T-helper 2 cell treated with Interferon-gamma antibody and Interleukin-4, amounts not matched to agents 5 μg/mL and 100 μg/mL, for 36 hours (primary cell): ENCODE measurements at places on chromosomes 6 and 20.
A peak's percentile ranks its signal among the peaks of the same experiment; 100 is the strongest.

DNA sequence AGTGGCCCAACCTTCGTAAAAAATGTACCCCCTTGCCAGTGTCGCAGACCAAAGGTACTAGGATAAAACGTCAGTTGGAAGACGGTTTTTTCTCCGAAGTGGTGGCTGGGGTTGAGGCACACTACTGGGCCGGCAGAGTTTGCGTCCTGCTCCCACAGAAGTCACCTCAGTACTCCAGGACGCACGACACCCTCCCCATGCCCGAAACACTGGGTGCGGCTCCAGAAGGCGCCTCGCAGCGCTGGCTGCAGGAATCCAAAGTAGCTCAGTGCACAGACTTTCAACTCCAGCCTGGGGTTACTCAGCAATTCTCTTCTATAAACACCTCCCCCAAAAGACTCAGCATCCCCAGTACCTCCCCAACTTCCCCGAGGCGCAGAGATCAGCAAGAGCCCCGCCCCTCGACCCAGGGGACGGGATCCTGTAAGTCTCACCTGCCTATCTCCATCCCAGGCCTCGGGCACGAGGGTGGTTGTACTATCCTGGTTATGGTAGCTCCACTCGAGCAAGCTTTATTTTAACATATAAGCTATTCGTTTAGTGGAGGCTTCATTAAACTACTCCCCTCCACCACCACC, 88.2 kb downstream of the ZFP64 start:
- no peak overlapping the region for H3K27ac ChIP-seq
- peaks cover 10% of the 10 kb centered on the region for H3K4me1 ChIP-seq
- no peaks in the 10 kb centered on the region for H3K36me3 ChIP-seq
- no peak for DNase-seq
- peaks cover 57% of the 10 kb centered on the region for H3K27me3 ChIP-seq

GRCh38 chr6:144315226-144315980, 30.3 kb downstream of the UTRN start:
- no peaks in the 10 kb centered on the region for H3K36me3 ChIP-seq
- no peak overlapping the region for H3K4me3 ChIP-seq
- peaks cover 29% of the 10 kb centered on the region for H3K4me1 ChIP-seq
- no peak overlapping the region for H3K27ac ChIP-seq

GRCh38 chr20:58466095-58466708, 49.0 kb downstream of the APCDD1L start:
- DNase-seq = no peak
- H3K4me1 ChIP-seq = no peaks in the 10 kb centered on the region
- no peaks in the 10 kb centered on the region for H3K36me3 ChIP-seq
- no peak overlapping the region for H3K27ac ChIP-seq

- peaks cover 23% of the 10 kb centered on the region for H3K27me3 ChIP-seq
- no peak overlapping the region for H3K4me3 ChIP-seq
- H3K4me1 ChIP-seq = peaks cover 7% of the 10 kb centered on the region
- H3K36me3 ChIP-seq = no peaks in the 10 kb centered on the region
Observed at GRCh38 chr6:156651486-156651885, 125.7 kb upstream of the ARID1B start.

DNA sequence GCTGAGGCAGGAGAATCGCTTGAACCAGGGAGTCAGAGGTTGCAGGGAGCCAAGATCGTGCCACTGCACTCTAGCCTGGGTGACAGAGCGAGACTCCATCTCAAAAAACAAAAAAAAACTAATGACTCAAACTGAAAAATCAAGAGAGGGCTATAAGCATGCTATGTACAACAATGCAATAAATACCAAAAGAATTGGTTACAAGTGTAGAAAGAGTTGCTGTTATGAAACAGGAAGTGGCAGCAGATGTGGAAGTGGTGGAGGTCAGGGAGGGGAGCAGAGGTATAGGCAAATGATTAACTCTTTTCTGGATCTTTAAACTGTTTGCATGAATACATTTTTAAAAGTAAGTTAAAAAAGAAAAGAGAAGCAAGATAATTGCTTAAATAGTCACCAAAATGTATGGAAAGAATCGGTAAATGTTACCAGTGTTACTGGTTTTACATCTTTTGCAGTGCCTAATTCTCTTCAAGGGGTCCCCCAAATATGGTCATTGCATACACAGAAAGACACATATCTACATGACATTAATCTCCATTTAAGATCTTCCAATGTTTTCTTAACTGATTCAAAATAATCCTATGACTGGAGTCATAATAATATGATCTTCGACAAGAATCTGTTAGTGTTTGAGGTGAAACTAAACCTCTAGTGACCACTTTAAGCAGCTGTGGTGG, 15.0 kb downstream of the CALHM6 start:
- peak overlapping the region; percentile 52 for H3K4me3 ChIP-seq
- DNase-seq = peak; percentile 59
- peak overlapping the region; percentile 39 for H3K27ac ChIP-seq
- peaks cover 44% of the 10 kb centered on the region for H3K27me3 ChIP-seq
- peaks cover 1% of the 10 kb centered on the region for H3K36me3 ChIP-seq

DNA sequence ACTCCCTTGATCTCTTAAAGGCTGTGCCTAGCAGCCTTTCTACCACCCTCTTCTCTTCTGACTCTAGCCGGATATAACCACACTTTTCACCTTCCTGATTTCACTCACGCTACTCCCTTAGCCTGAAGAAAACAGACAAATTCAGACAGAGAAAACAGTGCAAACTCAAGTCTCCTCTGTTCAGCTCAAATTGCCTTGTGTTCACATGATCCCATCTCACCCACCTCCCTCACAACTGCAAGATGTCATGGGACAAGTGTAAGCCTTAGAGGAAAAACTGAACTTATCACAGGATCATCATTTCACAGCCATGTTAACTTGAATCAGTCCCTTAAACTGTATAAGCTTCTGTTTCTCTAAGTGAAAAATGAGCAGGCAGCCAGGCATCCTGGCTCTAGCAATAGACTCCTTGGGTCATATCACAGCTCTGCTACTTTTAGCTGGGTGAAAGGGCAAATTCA, 66.5 kb upstream of the TENT5A start:
- H3K4me1 ChIP-seq = peaks cover 13% of the 10 kb centered on the region
- H3K4me3 ChIP-seq = no peak overlapping the region
- H3K27ac ChIP-seq = no peak overlapping the region
- H3K27me3 ChIP-seq = peaks cover 2% of the 10 kb centered on the region
- H3K36me3 ChIP-seq = no peaks in the 10 kb centered on the region
- no peak for DNase-seq

GRCh38 chr6:107655864-107656263, 165.9 kb downstream of the SOBP start:
- no peak for DNase-seq
- no peak overlapping the region for H3K27ac ChIP-seq
- H3K36me3 ChIP-seq = no peaks in the 10 kb centered on the region
- peaks cover 42% of the 10 kb centered on the region for H3K4me1 ChIP-seq
- peaks cover 4% of the 10 kb centered on the region for H3K27me3 ChIP-seq

GRCh38 chr6:164377348-164377918, 932.0 kb downstream of the C6orf118 start:
- no peak for DNase-seq
- no peak overlapping the region for H3K4me3 ChIP-seq

DNA sequence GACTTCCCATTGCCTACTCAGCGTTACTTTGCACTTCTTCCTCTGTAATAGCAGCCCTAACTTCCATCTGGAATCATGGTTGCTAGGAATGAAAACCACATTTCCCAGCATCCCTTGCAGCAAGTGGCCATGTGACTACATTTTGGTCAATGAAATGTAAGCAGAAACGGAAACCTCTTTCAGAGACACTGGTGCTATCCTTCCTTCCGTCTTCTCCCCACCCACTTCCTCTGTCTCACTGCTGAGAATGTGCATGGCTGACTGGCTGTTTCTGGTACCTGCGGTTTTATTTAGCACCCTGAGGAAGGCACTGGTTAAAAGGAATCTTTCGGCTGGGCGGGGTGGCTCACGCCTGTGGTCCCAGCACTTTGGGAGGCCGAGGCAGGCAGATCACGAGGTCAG, 107.4 kb downstream of the SCML4 start:
- peaks cover 14% of the 10 kb centered on the region for H3K27me3 ChIP-seq
- peaks cover 18% of the 10 kb centered on the region for H3K36me3 ChIP-seq
- peak overlapping the region; percentile 89 for H3K27ac ChIP-seq
- peaks cover 46% of the 10 kb centered on the region for H3K4me1 ChIP-seq
- peak overlapping the region; percentile 50 for H3K4me3 ChIP-seq

- no peaks in the 10 kb centered on the region for H3K4me1 ChIP-seq
- H3K27ac ChIP-seq = no peak overlapping the region
- no peak overlapping the region for H3K4me3 ChIP-seq
- peaks cover 10% of the 10 kb centered on the region for H3K36me3 ChIP-seq
Observed at GRCh38 chr6:20827798-20828197, 293.5 kb downstream of the CDKAL1 start.

- no peak overlapping the region for H3K4me3 ChIP-seq
- H3K4me1 ChIP-seq = peaks cover 3% of the 10 kb centered on the region
- H3K27ac ChIP-seq = no peak overlapping the region
Observed at GRCh38 chr20:8807480-8808201, 261.2 kb upstream of the PLCB4 start.

- H3K4me1 ChIP-seq = peaks cover 29% of the 10 kb centered on the region
- peak overlapping the region; percentile 92 for H3K4me3 ChIP-seq
- H3K36me3 ChIP-seq = peaks cover 6% of the 10 kb centered on the region
- H3K27me3 ChIP-seq = no peaks in the 10 kb centered on the region
- peak; percentile 81 for DNase-seq
Observed at GRCh38 chr6:2998998-2999617, 586 bp upstream of the NQO2 start.

DNA sequence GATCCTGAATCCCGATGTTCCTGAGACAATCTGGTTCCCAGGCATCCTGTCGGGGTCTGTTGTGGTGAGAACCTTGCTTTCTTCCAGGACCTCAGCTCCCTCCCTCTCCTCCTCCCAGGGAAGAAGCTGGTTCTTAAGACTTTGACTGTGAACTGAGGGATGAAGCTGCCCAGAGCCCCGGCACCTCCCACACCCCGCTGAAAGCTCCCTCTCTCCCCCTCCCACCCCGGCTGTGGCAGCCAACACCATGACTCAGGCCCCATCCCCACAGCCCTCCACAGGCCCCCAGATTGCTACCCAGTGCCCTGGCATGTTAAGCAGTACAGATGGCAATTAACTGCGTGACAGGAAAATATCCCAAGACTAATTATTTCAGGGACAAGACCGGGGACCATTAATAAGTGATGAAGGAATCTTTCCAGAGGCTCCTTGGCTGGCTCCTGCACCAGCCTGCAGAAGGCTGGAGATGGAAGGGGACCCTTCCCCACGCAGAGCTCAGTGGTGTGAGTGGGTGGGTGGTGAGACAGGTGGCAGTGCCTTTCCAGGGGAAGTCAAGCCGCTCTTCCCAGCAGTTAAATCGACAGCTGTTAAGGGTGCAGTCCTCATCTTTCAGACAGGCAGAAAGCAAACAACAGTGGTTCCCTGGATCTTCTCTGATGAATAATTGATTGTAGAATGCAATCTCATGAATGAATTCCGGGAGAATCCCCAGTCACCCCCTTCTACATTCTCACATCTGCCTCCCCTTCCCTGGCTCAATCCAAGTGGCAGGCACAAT, 237.9 kb downstream of the LRFN2 start:
- no peaks in the 10 kb centered on the region for H3K4me1 ChIP-seq
- no peak overlapping the region for H3K4me3 ChIP-seq

DNA sequence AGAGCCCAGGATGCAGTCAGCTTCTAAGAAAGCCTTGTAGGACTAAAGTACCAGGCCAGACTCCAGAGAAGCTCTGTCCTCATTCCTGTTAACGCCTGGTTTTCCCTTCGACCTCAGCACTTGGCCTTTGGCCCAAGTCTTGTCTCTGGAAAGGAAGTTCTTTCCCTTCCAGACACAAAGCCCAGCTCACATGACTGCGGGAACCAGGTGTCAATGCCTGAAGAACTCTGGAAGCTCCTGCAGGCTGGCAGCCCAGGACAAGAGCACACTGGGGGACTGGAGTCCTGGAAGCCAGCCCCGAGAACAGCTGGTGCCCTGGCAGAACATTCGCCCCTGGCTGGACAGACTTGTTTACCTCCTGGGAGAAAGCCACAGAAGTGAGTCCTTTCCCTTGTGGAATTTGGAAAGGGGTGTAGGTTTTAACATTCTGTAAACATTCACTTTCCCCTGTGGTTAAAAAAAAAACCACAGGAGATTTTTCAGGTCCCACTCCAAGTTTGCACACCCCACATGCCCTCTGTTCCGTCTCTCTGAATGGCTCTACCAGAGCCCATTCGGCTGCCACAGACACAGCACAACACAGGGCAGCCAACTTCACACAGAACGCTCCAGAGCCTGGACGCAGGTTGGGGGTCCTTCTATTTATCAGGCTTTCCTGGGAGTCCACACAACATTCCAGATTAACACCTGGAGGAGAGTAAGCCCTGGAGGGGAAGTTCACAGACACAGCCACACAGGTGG, 18.1 kb downstream of the ACSS1 start:
- H3K27me3 ChIP-seq = no peaks in the 10 kb centered on the region
- H3K36me3 ChIP-seq = peaks cover 6% of the 10 kb centered on the region
- H3K4me3 ChIP-seq = no peak overlapping the region
- no peak overlapping the region for H3K27ac ChIP-seq
- no peak for DNase-seq

DNA sequence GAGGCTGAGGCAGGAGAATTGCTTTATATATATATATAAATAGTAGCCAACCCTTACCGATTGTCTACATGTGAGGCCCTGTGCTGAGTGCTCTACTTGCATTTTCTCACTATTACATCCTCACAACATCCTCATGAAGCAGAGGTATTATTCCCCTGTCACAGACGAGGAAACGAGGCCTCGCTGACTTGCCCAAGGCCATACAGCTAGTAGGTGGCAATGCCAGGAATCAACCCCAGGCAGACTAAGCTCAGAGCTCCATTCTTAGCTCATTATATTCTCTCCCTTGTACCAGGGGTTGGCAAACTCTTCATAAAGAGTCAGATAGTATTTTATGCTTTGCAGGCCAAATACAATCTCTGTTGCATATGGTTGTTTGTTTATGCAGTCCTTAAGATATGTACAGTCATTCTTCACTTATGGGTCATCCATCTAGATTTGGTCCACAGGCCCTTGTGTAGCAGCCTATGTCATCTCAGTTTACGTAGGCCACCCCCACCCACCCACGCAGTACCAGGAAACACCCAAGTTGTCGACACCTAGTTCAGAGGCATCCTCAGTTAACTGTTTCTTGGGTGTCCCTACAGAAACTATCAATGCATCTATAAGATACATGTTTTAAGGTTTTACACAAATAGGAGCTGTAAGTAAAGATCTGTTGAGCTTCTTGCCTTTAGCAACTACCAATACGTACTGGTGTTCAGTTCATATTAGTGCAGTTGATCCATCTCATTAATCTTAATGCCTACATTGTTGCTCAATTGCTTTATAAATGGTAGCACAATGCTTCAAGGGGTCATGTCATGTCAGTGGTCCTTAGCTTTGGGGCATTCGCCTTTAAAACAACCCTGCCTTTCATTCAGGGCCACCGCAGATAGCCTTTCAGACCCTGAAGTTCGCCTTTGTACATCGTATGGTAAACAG, 3.0 kb downstream of the CASS4 start:
- peak; percentile 71 for DNase-seq
- peak overlapping the region; percentile 58 for H3K27ac ChIP-seq
- no peaks in the 10 kb centered on the region for H3K27me3 ChIP-seq
- H3K4me1 ChIP-seq = peaks cover 43% of the 10 kb centered on the region

- peaks cover 23% of the 10 kb centered on the region for H3K36me3 ChIP-seq
- H3K27ac ChIP-seq = no peak overlapping the region
- no peak for DNase-seq
- no peak overlapping the region for H3K4me3 ChIP-seq
- peaks cover 15% of the 10 kb centered on the region for H3K4me1 ChIP-seq
Observed at GRCh38 chr6:150876598-150876997, 11.1 kb downstream of the MTHFD1L start.

GRCh38 chr6:42693725-42694323, 28.6 kb downstream of the PRPH2 start:
- peaks cover 44% of the 10 kb centered on the region for H3K36me3 ChIP-seq
- H3K27ac ChIP-seq = peak overlapping the region; percentile 78
- H3K4me1 ChIP-seq = peaks cover 24% of the 10 kb centered on the region
- no peaks in the 10 kb centered on the region for H3K27me3 ChIP-seq
